Right renal pelvis (tissue), 4 donors: ENCODE measurements at places on chromosomes 5 and 9.

DNA sequence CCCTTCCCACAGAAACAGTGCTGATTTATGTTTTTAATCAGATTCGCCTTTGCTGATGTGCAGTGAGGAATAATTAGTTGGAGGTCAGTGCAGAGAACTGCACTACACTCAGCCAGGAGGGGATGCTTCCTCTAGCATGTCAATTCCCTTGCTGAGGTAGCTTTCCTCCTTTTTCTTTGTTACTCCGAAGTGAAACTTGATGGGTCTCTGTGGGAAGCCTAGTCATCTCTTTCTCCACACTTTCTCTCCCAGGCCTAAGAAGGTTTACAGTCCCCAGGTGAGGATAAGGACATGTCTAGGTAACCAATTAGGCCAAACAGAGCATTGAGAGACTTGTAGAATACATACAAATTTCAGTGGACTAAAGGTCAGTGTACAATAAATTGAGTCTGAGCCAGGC is 461.8 kb downstream of the KIF4B start:
- DNase-seq, result no peak

DNA sequence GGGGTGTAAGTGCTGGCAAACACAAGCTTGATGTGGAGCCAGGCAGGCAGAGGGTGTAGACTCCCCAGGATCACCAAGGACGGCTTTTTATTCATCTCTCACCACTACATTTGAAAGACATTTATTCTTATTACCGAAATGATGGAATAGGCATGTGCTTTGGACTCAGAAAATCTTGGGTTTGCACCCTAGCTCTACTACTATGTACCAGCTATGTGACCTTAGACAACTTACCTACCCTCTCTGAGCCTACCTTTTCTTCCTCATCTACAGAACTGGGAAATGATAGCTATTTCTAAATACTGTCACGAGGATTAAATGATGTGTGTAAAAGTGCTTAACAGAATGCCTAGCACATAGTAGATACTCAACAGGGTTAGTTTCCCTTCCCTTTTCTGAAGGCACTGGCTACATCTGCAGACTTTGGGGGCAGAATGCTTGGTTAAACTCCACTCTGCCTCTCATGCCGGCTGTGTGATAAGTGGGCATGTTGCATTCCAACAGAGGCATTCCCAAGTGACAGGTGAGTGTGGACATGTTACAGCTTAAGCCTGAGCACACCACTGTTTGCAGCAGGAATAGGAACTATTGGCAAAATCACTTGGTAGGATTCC is 94.8 kb downstream of the SLC1A3 start:
- DNase-seq, result no peak

DNA sequence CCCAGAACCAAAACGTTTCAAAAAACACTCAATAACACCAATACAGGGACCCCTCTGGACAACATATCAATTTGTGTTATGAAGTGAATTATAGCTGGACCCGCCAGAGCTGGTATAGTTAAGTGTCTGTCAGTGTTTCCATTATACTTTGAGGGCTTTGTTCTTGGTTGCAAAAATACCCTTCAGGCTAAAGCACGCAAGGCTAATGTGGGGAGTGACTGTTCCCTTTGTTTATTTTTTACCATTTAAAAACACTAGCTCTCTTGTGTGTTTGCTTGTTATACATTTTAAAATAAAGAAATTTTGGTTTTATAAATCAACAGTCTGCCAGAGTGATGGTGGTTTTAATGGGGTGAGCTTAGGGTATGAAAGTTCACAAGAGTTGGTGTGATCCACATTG is 859.5 kb downstream of the PTPRD start:
- no peak for DNase-seq

- no peak for DNase-seq
Observed at GRCh38 chr5:163670036-163670435, 164.6 kb downstream of the MAT2B start.

DNA sequence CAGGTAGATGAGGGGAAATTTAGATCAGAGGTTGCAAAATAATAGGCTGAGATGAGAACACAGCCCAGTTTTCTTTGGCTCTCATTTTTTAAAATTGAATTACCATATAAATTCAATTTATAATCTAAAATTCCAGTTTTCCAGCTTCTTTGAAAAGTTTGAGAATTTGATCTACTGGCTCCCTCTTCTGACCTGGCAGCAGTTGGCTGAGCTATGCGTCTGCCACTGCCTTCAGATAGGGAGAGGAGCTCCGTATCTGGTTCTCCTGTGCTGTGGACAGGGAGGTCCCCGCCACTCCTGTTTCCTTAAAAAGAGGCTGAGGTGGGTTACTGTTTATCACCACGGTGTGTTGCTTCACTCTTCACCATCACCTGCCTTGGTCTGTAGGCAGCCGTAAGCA is 103.7 kb downstream of the ARHGAP26 start:
- DNase-seq, result no peak

DNA sequence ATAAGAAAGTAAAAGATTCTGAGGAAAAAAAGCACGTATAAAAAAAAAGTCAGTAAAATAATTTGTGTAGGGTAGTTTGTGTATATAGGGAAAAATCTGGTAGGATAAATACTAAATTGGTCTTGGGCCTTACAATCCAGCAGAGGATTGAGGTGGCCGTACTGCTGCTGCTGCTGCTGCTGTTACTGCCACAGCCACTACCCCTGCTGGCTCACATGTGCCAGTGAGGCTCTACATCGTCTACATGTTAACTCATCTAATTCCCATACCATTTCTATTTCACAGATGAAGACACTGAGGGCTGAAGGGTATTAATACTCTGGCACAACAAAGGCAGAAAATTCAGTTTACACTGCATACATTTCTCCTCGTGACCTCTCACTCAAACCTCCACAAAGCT is 928.5 kb downstream of the TLE4 start:
- DNase-seq, result no peak

DNA sequence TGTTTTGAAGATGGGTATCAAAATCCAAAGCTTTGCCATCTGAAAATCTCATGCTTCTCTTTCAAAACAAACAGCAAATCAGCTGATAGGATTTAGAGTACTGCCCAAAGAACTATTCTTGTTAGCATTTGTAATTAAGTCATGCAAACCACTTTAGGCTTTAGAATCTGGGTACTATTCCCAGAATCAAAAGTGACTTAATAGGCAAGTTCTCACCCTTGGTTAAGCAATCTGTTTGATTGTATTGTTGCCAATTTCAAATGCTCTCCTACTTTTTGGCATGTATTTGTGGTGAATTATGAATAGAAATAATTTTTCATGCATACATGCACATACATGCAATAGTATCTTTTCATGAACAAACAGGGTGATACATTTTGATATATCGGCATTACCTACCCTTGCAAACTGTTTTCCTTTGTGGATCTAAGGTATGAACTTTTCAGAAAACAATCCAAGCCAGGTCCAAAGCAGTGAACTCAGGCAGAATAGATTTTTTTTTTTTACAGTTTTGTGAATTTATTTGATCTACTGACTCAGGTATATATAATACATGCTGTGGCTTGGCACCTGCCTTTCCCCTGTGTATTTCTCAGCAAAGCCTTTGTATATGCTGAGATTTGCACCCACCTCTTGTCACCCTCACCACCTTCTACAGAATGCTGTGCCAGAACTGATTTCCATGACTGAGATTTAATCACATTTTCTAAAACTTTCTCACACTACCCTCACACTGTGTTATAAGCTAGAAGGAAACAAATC is 9.0 kb downstream of the IL33 start:
- no peak for DNase-seq

- no peak for DNase-seq
Observed at GRCh38 chr5:6757414-6757969, 44.3 kb downstream of the TENT4A start.

GRCh38 chr9:81999806-82000205 is 11.2 kb downstream of the SPATA31D1 start:
- DNase-seq, result no peak

DNA sequence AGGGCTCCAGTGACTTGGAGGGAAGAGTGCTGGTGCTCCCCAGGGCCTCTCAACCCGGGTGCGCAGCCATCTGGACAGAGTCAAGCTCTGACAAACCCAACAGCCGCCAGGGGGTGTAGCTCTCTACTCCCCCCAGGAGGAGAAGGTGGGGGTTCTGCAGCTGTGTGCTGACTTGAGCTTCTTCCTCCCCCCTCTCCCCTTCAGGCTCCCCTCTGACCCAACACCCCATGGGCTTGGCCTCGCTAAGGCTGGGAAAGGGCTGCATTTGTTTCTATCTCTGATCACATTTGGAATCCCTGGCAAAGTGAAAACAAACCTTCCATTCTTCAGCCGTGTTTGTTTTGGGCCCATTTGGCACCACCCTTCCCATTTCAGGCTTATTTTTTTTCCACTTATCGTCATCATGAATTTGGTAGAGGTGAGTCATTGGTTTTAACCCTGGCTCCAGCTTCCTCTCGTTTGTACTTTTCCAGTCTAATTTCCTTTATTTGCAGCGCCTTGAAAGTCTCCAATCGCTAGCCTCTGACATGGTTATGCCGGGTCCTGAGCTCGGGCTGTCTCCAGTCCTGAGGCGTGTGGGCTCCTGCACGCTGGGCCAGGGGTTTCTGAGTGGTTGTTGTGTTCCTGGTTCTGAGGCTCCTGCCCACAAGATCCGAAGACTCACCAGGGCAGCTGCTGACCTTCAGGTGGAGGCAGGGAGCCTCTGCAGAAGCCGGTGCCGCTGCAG is 36.1 kb downstream of the DAP start:
- DNase-seq, result no peak

DNA sequence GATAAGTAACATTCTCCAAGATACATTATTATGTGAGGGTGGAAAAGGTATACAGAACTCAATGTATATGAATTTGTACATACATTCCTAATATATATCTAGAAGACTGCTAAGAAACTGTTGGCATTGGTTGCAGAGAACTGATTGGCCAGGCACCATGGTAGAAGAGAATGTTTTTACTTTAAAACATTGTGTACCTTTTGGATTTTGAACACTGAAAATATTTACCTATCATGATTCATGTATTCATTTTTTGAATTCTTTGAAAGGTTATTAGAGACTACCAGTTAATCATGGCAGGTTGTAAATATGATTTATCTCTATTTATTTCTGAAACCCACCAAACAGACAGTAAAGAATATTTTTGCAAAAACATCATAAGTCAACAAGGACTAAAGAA is 41.2 kb upstream of the ADRB2 start:
- DNase-seq, result no peak

DNA sequence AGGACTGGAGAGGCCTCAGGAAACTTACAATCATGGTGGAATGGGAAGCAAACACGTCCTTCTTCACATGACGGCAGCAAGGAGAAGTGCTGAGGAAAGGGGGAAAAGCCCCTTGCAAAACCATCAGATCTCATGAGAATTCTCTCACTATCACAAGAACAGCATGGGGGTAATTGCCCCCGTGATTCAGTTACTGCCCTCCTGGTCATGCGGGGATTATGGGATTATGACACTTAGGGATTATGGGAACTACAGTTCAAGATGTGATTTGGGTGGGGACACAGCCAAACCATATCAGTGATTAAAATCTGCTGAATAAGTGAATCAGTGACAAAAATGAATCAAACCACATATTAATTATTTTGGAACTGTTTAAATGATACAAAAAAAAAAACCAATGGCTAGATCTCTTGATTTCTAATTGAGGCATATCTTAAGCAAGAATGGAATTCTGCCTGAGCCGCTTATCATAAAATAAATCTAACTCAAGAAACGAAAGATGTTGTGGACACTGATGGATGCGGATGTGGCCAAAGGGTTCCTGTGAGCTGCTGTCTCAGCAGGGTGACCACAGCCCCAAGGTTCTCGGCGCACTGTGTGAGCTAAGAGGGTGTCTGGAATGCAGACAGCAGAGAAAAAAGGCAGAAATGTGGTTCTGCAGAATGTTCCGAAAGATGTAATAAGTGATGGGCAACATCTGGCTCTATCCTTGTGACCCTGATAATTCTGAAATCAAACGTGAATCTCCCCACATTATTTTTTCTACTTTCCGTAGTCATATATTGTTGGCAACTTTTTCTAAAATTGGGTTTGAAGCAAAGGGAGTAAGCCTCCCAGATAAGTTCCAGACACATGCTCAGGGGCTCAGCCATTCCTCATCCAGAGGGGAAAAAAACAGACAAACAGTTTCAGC is 107.2 kb upstream of the ICE1 start:
- DNase-seq, result no peak

DNA sequence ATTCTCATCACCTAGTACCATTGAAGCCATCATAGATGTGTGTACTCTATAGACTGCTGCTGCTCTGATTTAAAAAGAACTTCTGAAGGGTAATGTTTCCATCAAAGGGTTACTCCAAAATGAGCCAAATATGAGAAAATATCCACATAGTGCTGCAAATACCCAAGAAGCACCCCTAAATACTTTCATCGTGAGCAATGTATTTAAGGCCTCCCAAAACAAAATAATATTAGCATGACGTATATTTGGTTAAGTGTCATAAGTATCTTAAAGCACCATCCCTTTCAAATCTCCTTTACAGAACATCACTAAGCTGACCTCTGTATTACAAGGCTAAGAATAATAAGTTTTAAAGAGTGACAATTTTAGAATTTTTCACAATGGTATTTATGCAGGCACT is 421.8 kb downstream of the MTRR start:
- no peak for DNase-seq

DNA sequence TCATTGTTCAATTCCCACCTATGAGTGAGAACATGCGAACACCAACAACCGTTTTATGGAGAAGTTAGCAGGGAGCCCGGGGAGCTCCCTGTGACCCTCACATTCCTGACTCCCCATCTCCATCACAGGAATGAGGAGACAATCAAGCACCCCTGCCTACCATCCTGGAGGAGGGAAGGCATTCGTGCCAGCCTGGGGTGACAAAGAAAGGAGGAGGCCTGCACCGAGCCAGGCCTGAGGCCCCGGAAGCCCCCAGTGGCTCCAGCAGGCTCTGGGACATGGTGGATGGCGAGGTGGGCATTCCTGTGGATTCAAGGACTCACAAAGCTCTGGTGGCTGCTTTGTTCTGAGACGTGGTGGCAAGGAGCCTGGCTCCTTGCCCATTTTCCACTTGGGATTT is 36.5 kb upstream of the UGT3A1 start:
- DNase-seq, result no peak

DNA sequence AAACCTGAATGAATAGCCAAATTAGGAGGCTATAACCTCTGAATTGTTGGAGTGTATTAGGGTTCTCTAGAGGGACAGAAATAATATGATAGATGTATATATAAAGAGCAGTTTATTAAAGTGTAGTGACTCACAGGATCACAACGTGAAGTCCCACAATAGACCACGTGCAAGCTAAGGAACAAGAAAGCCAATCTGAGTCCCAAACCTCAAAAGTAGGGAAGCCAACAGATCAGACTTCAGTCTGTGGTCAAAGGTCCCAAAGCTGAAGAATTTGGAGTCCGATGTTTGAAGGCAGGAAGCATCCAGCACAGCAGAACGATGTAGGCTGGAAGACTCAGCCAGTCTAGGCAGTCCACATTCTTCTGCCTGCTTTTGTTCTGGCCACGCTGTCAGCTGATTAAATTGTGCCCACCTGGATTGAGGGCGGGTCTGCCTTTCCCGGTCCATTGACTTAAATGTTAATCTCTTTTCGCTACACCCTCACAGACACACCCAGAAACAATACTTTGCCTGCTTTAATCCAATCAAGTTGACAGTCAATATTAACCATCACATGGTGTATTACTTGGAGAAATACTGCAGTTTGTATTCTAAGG is 550.6 kb downstream of the CDH10 start:
- no peak for DNase-seq

GRCh38 chr9:61668846-61669245 is 479.0 kb downstream of the SPATA31A7 start:
- no peak for DNase-seq

- peak; percentile 31 for DNase-seq
Observed at GRCh38 chr5:76714751-76715485, 1.0 kb upstream of the F2R start.
